GM04503 (cell line): ENCODE measurements at places on chromosomes 13 and 19.

DNA sequence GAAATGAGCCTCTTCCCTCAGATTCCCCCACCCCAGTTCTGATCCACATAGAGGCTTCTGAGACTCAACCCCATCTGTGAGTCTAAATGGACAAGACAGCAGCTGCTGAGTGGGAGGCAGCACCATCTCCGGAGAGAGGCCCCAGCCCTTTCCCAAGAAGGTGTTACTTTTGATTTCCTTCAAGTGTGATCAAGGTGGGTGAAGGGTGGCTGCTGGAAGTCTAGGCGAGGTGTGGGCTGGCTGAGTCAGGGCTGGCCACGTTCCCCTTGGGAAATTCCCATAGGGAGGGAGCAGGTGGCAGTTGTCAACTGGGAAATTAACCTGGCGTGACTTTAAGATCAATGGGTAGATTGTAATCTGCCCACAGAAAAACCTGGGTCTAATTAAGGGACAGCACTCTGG lies 148.0 kb downstream of the FOXO1 start:
- DNase-seq = no peak

GRCh38 chr19:7650148-7650547 lies 13.2 kb downstream of the STXBP2 start:
- no peak for DNase-seq

DNA sequence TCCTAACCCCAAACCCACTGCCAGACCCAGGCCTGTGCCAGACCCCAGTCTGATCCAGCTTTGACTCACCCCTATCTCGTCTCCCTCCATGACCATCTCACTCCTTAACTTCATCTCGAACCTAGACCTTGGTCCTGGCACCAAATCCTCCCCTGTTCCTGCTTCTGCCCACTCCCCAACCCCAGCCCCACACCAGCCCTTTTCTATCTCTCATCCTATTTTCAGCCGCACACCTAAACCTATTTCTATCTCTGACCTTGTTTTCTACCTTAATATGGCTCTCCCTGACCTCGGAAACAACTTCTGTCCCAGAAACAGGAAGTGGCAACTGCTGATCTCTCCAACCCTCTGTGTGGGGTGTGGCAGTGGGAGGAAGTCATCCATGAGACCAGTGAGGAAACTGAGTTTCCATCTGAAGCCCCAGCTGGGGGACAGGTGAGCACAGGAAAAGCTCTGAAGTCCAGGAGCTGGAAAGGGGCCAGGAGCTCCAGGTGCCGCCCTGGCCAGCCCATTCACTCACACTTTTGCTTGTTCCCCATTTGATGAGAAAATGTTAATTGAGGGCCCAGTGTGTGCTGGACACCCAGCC lies 13.7 kb downstream of the PTH2 start:
- DNase-seq = no peak

- no peak for DNase-seq
Observed at GRCh38 chr19:5204212-5204611, 136.4 kb downstream of the PTPRS start.

- DNase-seq = no peak
Observed at GRCh38 chr19:31104451-31104850, 244.8 kb downstream of the TSHZ3 start.

GRCh38 chr19:2428321-2428690 lies 920 bp upstream of the TIMM13 start:
- no peak for DNase-seq

DNA sequence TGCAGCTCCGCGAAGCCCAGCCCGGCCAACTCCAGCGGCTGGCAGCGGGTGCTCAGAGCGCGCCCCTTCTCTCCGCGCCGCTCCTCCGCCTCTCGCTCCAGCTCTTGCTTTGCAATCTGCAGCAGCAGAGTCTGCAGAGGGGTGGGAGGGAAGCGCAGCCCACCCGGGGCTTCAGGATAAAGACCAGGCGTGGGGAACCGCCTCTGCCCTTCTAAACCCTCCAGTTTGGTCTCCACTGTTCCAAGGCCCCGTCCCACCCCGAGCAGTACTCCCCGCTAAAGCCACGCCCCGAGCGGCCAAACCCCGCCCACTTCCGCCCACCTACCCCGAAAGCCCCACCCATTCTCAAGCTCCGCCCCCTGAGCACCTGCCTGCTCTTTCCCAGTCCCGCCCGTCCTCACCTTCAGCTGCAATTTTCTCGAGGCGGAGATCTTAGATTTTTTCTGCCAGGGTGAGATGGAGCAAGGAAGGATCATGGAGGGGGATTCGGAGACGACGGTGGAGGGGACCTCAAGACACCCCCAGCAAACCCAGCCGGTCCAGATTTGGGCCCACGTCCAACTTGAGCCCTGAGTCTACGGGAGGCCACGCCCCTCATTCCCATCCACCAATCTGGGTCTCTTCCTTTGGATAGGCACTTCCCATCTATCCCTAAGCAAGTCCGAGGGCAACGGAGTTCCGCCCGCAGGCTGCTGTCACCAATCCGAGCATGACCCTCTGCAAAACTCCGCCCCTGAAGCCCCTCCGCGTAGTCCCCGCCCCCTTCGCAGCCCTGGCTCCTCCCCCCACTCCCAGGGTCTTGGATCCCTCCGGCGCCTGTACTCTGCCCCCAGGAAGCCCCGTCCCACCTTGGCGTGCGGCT lies 1.1 kb downstream of the TNNI3 start:
- DNase-seq = no peak
